SHP77 treated with DMSO at 0.1 percent for 48 hours (cell line): ENCODE measurements at places on chromosomes 3 and 15.

- DNase-seq, result no peak
These were observed 9.4 kb downstream of the MEX3B start for GRCh38 chr15:82036461-82036860.

GRCh38 chr15:85351965-85352364, 28.4 kb upstream of the AKAP13 start:
- DNase-seq, result no peak

DNA sequence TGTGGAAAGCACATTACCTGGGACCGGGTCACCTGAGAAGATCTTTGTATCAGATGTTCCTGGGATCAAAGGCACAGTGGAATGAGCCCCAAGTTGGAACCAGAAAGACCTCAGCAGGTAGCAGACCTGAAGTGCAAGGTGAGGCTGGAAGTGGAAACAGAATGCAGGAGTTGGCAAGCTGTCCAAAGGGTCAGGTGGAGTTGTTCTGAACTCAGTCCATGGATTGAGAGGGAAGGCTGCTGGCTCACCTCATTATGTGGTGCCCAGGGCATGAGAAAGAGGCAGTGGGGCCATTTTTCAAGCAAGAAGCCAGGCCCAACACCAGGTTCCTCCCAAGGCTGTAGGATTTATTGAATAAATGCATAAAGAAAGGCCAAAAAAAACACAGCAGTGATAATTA, 49.3 kb downstream of the TMEM266 start:
- DNase-seq, result no peak

DNA sequence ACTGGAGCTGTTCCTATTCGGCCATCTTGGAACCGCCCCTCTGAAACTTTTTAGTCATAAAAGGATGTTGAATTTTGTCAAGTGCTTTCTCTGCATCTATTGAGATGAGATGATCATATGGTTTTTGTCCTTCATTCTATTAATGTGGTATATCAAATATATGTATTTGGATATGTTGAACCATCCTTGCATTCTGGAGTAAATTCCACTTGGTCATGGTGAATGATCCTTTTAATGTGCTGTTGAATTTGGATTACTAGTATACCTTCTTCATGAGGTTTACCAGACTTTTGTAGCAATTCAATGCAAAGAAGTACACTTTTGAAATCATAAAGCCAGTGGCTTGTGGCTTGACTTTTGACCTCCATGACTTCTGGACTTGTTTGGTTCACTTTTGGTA, 33.4 kb upstream of the XRN1 start:
- DNase-seq, result no peak

DNA sequence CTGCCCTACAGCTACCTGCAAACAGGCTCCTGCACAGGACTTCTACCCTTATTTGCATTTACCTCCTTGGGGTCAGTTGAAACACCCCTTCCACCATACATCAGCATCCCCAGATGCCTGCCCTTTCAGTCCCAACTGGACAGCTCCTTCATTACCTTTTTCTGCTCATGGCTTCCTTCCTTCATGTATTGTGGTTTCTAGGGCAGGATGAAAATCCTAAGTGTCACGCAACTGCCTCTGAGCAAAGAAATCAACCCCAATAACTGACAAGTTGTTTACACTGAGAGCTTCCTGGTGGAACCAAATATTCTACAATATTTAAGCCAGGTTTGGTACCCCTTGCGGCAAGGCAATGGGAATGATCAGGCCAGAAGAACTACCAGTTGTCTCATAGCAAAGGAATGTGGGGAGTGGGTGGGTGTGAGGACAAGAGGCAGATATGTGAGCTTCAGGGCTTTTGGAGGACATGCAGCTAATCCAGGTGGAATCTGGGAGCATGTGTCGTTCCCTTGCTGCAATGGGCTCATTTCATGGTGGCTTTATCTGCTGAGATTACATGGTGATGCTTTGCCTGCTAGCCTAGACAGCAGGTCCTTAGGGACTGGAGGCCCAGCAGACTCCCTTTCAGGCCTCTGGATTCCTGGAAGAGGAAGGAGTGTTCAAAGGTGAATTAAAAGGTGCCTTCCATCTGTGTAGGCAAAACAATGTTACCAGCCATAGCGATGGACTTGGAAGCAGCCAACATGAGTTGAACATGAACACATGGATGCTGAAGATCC, 34.9 kb downstream of the PPCDC start:
- no peak for DNase-seq

GRCh38 chr3:46576-46975, 150.0 kb upstream of the CHL1 start:
- DNase-seq, result no peak

DNA sequence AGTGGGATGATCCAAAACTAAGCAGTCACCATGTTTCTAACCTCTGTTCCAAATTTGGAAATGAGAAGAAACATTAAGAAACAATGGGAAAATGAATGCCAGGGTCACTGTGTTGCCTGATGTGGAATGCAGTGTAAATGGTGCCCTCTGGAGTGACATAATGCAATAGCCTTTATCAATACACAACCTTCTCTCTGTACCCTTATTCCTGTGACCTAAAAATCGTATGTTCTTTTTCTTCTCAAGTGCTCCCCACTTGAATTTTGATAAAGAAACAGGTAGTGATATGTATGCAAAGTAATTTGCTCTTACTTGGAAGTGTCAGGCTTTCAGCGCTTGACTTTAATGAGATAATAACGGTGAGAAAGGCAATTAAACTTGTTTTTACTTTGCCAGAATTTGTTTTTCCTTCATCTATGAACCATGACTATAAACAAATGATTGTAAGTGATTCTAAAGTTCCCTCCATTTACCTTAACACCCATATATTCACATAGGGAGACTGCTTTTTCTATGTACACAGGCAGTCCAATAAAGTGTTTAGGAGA, 145.8 kb upstream of the THRB start:
- DNase-seq, result no peak

GRCh38 chr3:15858547-15859506, 61.0 kb upstream of the ANKRD28 start:
- DNase-seq, result no peak

- DNase-seq, result no peak
These were observed 164.0 kb downstream of the CHST2 start for GRCh38 chr3:143283432-143284128.

GRCh38 chr15:90857337-90857736, 11.1 kb upstream of the FURIN start:
- DNase-seq, result no peak

GRCh38 chr15:60721257-60721626, 242.3 kb upstream of the ICE2 start:
- DNase-seq, result no peak

GRCh38 chr15:81282606-81282895, 41.4 kb downstream of the STARD5 start:
- DNase-seq, result no peak

DNA sequence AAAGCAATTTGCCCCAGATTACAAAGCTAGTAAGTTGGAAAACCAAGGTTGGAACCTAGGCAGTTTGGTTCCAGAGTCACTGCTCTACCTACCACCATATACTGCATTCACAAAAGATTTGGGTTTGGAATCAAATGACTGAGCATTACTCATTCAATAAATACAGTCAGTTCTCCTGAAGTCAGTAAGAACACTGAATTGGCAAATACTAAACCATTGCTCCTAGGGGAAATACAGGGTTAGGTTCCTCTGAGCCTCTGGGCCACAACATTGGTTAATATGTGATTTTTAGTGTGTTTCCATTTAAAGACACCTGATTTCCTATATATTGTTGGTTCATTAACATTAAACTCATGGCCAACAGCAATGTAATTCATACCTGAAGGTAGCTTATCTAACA, 2.1 kb upstream of the EIF5A2 start:
- no peak for DNase-seq

DNA sequence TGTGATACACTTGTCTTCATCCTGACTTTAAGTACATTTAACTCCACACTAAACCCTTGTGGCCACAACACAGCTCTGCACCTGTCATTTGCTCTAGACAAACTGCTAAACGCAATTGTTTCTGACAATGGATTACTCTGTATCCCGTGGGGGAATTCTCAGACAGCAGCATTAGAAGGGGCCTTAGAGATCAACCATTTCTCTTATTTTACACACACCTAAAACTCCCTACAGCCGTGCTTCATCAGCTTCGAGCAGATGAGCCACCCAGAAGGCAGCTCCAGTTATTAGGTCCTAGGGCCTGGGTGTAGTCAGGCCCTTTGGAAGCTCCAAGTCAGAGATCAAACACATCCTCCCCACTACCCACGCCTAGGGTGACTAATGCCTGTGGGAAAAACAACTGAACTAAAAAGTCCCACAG, 1.3 kb upstream of the IL12A start:
- DNase-seq, result no peak

DNA sequence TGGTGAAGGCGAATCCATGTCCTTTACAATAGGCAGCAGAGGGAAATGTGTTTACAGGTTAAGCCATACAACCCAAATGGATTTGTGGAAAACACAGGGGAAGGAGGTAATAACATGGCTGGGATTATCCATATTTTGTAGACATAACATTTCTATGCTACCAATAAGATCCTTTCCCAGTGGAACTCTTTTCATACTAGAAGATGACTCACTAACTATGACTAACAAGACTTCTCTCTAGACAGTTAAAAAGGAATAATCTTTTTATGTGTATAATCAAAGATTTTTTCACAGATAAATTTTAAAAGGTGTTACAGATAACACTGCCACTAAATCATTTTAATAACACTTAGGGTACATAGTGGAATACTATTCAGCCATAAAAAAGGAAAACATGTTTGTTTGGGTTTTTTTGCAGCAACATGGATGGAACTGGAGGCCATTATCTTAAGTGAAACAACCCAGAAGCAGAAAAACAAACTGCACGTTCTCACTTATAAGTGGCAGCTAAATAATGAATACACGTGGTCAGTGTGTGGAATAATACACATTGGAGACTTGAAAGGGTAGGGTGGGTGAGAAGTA, 39.6 kb downstream of the VPS13C start:
- DNase-seq, result no peak

DNA sequence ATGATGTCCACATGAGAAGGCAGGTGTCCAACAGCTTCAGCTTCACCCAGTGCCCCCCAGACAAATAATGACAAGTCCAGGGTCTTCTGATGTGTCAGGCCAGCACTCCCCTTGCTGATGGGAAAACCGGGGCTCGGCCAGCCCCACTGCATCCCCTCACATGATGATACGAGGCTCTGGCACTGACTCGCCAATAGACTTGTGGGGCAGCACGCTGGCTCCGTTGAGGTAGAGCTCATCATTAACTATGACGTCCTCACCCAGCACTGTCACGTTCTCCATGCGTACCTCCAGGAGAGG, 2.1 kb upstream of the AMIGO3 start:
- DNase-seq, result no peak

DNA sequence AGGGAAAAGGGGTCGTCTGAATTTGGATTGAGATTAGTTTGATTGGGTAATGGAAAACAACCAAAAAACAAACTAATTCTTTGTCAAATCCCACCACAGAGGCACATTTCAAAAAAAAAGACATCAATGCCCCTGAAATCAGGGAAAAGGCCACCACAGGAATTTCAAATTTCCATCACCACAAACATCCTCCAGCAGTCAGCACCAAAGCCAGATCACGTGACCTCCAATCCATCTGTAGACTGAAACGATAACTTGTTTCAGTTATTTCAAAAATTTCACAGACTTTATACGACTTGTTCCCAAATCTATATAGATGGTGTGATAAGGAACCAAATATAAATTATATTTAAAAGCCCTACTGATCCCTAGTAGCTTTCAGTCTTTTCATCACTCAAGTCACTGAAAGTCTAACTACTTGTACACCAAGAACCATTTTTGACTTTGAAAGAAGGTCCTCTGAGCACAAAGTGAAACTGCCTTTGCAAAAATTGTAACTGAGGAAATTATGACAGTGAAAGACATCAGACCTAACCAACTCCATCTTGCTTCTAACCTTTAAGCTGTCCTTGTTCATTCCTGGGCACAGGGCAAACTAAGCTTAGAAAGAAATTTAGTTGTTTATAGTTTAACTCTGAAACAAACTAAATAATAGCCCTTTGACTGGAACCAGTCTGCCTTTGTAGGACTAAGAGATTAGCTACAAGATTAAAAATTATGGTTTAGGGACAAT, 48.1 kb upstream of the PLCL2 start:
- no peak for DNase-seq

- no peak for DNase-seq
These were observed 7.1 kb downstream of the ECE2 start for GRCh38 chr3:184282941-184283340.

GRCh38 chr3:13440204-13440817, 20.2 kb upstream of the NUP210 start:
- no peak for DNase-seq

- DNase-seq, result no peak
These were observed 227.8 kb upstream of the LYSMD4 start for GRCh38 chr15:99961011-99961441.

- no peak for DNase-seq
These were observed 153.8 kb downstream of the SPATA16 start for GRCh38 chr3:172987273-172987672.

- DNase-seq, result no peak
These were observed 46.3 kb downstream of the LSM3 start for GRCh38 chr3:14224895-14225294.

GRCh38 chr15:67329984-67330733, 75.6 kb downstream of the IQCH start:
- DNase-seq, result no peak

DNA sequence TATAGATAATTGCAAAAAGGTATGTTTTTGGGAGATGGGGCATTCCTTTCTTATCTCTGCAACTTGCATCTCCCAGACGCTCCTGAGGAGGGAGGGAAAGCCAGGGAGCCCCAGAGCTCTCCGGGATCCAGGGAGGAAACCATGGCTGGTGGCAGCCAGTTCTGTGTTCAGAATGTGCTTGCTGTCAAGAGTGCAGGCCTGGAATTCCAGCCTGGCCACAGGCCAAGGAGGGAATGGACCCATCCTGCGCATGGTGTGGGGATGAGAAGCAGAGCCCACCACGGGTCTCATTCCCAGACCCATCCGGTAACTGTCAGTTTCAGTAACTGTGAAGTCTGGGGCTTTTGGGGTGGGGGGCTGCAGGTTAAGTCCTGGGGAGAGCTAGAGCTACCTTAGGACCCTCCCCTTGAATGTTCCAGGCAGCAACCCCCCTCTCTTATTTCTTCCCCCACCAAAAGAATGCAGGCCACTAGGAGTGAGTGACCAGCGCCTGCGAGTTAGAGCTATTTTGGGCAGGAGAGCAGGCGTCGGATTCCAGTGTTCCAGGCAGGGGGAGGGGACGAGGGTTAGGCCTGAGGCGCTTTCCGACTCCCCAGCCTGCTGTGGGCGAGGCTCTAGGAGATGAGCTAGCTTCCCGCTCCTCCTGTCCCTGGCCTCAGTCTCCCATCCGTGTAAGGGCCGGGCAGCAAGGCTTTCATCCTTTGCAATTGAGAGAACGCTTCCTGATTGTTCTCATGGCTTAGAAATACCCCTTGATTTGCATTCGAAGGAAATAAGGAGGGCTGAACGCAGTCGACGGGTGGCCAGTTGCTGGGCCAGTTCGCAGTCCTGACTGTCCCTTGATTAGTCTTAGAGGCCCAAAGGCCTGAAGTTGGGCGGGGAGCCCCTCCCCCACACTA, 781 bp upstream of the DAG1 start:
- no peak for DNase-seq

- DNase-seq, result no peak
These were observed 959 bp downstream of the SFMBT1 start for GRCh38 chr3:53044711-53045517.

GRCh38 chr3:22713936-22714335, 489.2 kb upstream of the UBE2E2 start:
- DNase-seq, result no peak
